Stimulated activated CD8-positive, alpha-beta memory T cell treated with anti-CD3 and anti-CD28 coated beads, Interleukin-15, amount 100 ng/mL, for 4 hours (primary cell): ENCODE measurements at places on chromosomes 11 and 22.

DNA sequence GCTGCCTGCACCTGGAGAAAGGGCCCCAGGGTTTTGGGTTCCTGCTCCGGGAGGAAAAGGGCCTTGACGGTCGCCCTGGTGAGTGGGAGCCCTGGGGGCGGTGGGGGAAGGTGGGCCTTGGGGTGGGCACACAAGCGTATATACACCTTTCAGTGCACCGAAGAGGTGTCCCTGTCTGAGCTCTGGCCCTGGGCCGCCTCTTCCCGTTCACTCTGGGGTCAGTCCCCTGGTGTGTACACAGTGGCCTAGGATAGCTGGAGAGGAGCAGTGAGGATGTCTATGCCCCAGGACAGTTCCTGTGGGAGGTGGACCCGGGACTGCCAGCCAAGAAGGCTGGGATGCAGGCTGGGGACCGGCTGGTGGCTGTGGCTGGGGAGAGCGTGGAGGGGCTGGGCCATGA, 2.8 kb downstream of the NHERF4 start:
- DNase-seq, result no peak

DNA sequence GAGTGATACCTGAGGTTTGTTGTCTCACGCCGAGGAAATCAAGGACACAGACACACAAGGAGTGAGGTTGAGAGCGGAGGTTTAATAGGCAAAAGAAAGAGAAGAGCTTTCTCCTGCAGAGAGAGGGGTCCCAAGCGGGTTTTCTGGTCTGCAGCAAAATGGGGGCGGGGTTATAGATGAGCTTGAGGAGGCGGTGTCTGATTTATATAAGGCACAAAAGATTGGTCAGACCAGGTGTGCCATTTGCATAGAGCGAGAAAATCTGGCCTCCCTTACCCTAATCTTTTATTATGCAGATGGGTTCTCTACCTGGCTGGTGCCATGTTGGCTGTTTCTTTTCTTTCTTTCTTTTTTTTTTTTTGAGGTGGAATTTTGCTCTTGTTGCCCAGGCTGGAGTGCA, 11.8 kb downstream of the C11orf96 start:
- no peak for DNase-seq

GRCh38 chr11:95589893-95590612, 199.5 kb downstream of the FAM76B start:
- DNase-seq, result no peak

DNA sequence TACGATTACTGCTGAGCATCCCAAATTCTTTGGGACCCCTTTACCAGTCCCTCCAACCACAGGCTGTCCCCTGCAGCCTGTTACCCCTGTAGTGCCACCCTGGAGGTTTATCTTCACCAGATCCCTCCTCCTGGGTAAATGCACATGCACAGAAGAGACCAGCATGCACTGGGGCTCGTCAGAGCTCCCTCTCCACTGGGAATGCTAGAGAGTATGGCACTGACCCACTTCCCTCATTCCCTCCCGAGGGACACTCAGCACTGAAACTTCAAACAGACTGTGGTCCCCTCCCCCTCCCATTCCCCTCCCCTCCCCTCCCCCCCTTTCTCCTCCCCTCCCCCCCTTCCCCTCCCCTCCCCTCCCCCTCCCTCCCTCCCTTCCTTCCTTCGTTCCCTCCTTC, 49.1 kb downstream of the C11orf91 start:
- DNase-seq, result no peak

- no peak for DNase-seq
Measured at GRCh38 chr11:79113054-79113690, 327.7 kb downstream of the TENM4 start.

- DNase-seq, result no peak
Measured at GRCh38 chr11:16474659-16475058, 118.3 kb upstream of the SOX6 start.

DNA sequence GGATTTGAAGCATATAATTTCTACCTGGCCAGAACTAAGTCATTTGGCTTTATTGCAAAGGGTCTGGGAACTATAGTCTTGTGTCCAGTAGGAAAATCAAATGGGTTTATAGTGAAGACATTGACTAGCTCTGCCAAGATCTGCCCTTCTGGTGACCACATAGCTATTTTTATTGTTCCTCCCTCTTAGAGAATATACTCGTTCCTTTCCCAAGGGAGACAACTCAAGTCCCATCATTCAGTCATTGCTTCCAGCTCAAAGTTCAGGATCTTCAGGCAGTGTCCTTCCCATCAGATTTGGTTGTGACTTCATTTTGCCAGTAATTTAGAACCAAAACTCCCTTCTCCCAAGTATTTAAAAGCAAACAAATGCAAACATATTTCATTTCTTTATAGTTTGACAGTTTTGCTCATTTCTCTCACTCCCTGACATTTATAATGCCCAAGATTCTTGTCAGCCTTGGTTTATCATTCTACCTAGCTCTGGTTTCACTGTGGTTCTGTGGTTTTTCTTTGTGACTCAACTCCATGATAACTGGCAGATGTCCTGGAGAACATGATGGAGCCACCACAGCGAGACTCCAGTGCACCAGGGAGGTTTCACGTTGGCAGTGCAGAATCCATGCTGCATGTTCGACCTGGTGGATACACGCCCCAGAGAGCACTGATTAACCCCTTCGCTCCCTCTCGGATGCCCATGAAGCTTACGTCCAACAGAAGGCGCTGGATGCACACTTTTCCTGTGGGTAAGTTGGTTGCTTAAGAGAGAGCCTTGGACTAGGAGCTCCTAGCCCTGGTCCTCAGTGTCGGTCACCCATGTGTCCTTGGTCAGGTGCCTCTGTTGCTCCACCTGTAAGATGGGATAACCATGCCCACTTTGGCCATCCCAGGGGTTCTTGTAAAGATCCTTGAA, 64.9 kb downstream of the DEPDC5 start:
- DNase-seq, result no peak

- DNase-seq, result no peak
Measured at GRCh38 chr11:16936643-16937042, 77.6 kb downstream of the PLEKHA7 start.
